ENCODE measurements at places on chromosomes 3 and 15.

GRCh38 chr3:126522363-126522788 lies 1.6 kb upstream of the CHST13 start:
- DNase-seq: peak; percentile 29

- peak; percentile 48 for DNase-seq
Measured at GRCh38 chr3:63818282-63819150, 583 bp upstream of the C3orf49 start.

DNA sequence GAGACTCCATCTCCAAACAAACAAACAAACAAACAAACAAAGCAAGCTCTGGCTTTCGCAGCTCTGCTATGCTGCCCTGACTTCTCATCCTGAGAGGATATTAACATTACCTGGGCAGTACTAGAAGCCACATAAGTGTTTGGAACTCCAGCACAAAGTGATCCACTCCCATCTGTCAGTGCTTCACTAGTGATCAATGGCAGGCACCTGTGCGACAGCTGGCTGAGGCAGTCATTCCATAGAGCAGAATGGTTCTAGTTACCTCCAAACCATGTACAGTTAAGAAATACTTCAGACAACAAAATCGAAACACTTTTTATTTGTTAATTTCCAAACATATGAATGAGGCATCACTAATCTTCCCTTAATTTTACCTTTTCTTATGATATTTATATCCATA lies 2.8 kb upstream of the MB21D2 start:
- no peak for DNase-seq

GRCh38 chr3:188693435-188693834 lies 478.3 kb upstream of the TPRG1 start:
- no peak for DNase-seq

GRCh38 chr3:134905647-134905935 lies 110.5 kb downstream of the EPHB1 start:
- no peak for DNase-seq

DNA sequence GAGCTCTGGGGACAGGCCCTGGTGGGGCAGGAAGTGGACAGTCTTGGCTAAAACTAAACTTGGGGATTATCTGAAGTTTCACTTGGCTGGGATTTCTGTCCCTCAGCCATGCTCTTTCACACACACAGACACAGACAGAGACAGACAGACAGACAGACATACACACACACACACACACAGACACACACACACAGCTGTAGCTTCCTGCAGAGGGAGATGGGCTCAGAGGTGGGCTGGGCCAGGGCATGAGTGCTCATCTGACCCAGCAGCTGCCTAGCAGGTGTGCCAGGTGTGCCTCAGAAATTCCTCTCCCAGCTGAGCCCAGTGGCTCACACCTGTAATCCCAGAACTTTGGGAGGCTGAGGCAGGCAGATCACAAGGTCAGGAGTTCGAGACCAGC lies 3.3 kb downstream of the RHOV start:
- no peak for DNase-seq

DNA sequence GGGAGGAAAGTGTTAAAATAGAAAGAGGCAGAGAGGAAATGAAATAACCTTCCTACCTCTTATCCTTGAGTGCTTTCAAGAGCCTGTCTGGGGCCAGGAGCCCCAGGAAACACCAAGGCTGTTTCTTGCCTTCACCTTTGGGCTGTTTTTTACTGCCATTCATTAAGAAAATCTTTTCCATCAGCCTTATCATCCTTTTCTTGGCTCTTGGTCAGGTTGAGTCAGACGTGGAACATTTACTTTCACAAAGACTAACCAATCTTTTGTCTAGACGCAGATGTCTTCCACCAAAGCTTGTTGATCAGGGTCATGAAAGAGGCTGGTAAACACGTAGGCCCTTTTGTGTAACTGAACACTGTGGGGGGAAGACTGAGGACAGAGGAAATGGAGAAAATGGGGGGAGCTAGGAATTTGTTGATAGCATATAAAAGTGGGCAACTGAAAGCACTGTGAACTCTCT lies 151.0 kb upstream of the THBS1 start:
- no peak for DNase-seq

- DNase-seq: no peak
Measured at GRCh38 chr3:194781617-194782016, 95.9 kb downstream of the FAM43A start.

GRCh38 chr3:57157545-57157944 lies 7.6 kb downstream of the IL17RD start:
- DNase-seq: no peak

GRCh38 chr15:101579631-101580163 lies 72.5 kb downstream of the TM2D3 start:
- no peak for DNase-seq

DNA sequence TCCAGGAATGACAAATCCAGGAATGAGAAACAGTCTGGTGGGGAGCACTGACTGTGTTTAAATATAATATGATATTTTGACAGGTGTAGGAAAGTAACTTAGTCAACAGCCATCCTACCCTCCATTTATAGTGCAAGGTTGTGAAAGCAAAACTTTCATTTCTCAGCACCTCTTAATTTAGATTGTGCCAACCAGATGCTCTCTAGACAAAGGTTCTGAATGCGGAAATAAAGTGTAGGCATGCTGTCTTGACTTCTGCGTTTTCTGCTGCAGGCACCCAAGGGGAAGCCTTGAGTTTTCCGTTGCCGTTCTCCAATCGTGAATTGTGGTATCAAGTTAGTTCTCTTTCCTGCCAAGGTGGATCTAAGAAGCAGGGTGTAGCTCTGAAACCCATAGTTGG lies 261.9 kb upstream of the SUCLG2 start:
- DNase-seq: no peak

GRCh38 chr15:100879464-100880138 lies at the start of gene ALDH1A3:
ALDH1A3 (plus strand) TSS chr15:100879831; CDS start chr15:100879908, 77 bp downstream.
- no peak for DNase-seq

- DNase-seq: no peak
Measured at GRCh38 chr3:3064297-3064696, 45.9 kb downstream of the IL5RA start.

DNA sequence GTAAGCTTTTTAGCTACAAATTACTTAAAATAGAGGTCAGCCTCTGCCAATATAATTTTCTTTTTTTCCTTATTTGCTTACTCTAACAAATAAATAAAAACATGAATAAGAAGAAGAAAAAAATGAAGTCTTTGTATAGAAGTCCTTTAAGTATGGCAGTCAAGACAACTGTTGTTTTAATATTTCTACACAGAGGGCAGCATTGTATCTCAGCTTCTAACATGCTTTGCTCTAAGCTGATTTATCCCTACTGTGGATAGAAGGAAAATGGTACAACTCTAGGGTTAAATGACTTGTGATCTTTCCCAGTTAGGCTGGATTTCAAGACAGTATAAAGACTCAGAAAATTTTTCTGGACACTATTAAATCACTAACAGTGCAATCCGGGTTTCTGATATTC lies 104.3 kb upstream of the MEIS2 start:
- no peak for DNase-seq

DNA sequence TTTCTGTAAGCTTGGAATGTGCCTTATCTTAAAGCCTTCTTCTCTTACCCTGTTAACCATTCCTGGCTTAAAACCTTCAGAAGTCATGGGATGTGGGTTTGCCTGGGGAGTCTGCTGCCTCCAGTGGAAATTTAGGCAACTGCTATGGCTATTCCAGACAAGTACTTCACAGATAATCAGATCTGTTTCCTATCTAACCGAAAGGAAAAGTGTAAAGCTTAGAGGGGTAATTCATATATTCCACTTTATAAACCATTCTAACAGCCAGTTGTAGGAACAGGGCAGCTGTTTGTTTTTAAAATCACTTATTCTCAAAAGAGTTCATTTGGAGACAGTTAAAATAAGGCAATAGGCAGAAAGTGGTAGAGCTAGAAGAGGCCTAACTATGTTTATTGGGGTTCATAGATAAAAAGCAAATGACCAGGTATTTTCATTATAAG lies 219.9 kb downstream of the TCF12 start:
- no peak for DNase-seq

GRCh38 chr3:4976109-4976508 lies 3.1 kb upstream of the BHLHE40 start:
- peak; percentile 43 for DNase-seq

DNA sequence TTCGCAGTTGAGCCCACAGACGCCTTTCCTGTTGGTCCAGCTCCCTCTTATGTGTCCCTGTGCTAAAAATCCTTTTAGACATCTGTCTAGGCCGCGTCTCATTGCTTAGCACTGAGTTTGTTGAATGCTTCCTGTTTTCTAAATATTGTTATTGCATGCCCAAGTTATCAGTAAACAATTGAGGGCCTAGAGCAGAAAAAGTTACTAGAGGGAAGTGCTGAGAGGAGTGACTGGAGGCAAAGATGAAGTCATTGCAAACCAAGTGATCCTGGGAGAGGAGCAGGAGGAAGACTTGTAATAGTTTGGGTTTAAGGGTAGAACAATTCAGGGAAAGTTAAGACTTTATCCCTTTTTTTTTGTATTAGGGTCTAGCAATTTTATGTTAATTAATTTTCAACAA lies 88.1 kb downstream of the DCUN1D1 start:
- DNase-seq: no peak

- DNase-seq: no peak
Measured at GRCh38 chr3:53495146-53495519, 722 bp downstream of the CACNA1D start.

DNA sequence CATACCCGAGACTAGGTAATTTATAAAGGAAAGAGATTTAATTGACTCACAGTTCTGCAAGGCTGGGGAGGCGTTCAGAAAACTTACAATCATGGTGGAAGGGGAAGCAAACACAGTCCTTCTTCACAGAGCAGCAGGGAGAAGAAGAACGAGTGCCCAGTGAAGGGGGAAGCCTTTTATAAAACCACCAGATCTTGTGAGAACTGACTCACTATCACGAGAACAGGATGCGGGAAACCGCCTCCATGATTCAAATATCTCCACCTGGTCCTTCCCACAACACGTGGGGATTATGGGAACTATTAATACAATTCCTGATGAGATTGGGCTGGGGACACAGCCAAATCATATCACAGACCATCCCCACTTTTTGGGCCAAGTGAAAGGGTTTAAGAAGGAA lies 58.8 kb upstream of the CTXND1 start:
- DNase-seq: no peak

GRCh38 chr3:171129827-171130226 lies 103.3 kb upstream of the SLC2A2 start:
- DNase-seq: no peak

DNA sequence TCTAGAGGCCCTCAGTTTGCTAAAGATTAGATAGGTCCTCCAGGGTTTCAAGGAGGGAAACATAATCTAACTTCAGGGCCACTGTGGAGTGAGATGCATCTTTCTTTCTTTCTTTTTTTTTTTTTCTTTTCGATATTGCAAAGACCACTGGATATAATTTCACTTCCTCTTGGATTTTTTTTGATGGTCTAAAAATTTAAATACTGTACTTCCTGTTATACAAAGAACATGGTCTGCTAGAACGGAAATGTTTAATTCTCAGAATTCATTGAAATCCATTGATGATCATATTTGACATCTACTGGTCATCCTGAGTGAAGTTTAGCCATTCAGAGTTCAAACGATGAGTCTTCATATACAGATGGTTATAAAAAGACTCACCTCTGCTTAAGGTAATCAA lies 808.8 kb upstream of the LMCD1 start:
- no peak for DNase-seq

DNA sequence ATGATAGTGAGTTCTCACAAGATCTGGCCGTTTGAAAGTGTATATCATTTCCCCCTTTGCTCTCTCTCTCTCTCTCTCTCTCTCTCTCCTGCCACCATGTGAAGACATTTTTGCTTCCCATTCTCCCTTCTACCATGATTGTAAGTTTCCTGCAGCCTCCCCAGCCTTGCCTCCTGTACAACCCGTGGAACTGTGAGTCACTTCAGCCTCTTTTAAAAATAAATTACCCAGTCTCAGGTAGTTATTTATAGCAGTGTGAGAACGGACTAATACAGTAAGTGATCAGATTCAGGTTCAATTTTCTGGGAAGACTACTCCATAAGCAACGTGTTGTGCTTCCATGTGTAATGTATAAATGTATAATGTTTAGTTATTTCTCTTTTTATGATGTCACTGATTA lies 29.2 kb downstream of the CADPS start:
- no peak for DNase-seq

- DNase-seq: no peak
Measured at GRCh38 chr15:62453375-62453774, 288.3 kb upstream of the C2CD4B start.

- DNase-seq: no peak
Measured at GRCh38 chr3:61858054-61858453, 296.7 kb downstream of the PTPRG start.

DNA sequence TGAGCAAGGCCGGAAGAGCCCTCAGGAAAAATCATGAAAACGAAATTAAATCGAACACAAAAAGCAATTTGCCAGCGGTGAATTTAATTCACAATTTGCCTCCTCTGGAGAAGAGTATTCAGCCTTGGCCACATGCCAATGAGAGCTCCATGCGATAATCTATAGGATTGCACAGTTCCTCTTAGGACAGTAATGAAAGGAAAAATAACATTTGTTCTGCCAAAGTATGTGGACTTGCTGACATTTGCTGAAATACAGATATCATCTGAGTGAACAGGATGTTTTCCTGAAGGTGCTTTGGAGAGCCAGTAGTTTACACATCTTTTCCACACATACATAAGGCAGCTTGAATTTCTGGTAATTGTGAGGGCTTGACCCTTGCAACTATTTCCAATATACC lies 188.6 kb upstream of the PDZRN3 start:
- DNase-seq: no peak

DNA sequence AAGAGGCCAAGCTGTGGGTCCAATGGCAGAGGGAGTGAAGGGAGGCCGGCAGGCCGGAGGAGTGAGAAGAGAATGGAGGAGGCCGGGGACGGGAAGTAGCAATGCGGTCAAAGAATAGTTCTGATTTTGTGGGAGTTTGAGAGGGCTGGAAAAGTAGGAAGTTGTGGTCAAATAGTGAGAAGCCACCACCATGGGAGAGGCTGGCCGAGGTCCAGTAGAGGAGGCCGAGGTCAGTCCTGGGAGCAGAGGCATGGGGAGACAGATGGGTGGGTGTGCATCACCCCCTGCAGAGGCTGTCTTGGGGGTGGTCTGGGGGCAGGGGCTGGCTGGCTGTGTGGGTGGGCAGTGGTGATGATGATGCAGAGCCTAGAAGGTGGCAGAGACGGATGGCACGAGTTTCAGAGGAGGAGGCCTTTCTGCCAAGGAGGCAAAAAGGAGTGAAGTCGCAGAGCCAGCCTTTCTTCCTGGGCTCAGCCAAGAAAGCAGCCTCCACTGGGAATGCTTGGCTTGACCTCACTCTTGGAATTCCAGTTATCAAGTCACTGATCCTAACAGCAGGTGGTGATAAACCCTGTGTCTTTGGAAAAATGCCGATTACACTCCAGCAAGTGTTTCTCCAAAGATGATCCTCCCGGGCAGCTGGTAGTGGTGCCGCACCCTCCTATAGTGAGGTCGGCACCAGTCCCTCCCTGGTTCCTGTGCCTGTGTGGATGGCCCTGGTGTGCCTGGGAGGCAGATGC lies 57.3 kb downstream of the ARNT2 start:
- no peak for DNase-seq
